AG10803 (cell line): ENCODE measurements at places on chromosomes 6 and 20.
A peak's percentile ranks its signal among the peaks of the same experiment; 100 is the strongest.

GRCh38 chr6:161076181-161076677 is 84.7 kb downstream of the MAP3K4 start:
- no peak for DNase-seq

DNA sequence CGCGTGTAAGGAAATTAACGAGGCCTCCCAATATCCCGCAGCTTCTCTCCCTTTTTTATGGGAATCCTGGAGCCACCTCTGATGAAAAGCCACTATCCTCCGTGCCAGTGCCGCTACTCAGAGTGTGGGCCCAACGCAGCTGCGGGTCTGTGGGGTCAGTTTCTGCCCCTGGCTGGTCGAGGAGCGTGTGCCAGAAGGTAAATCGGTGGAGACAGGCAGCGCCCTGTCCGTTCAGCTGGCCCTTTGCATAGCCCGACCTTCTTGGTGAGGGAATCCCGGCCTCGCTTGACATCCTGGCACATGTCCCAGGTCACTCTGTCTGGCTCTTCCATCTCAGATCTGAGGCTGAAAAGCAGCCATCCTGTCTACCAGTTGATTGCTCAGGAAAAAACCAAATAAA is 4.6 kb downstream of the THBS2 start:
- DNase-seq, result no peak

DNA sequence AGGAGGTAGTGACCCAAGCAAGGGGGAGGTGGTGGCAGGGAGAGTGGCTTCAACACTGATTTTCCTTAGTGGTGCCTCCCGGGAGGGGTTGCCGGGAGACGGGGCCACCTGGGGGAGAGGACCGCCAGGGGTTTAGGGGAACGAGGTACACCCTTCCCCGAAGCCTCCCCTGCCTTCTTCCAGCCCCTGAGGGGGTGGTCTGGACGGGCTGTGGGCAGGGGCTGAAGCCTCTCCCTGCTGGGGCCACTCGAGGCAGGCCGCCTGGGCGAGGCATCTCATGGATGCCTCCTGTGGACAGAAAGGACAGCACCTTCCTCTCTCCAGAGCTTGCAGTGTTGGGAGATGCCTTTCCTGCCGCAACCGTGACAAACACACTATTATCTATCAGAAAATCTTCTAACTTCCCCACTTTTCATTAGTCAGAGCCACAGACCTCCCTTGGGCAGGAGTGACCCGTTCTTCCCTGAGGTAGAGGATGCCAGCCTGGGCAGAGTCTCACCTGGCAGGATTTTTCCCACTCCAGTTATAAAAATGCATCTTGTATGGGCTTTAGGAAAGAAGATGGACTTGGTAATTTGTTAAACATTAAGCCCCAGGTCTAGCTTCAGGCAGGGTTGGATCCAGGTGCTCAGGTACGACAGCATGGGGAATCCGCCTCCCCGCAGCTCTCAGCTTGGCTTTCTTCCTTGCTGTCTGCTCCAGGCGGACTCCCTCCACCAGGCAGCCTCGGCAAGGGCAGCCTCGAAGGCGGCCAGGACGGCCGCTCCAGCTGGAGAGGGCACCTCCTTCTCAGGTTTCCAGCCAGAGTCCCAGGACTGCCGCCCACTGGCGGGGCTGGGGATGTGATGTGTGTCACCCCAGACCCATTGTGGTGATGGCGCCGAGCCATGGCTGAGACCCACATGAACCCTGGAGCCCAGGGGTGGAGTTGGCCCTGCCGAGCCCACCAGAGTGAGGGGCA is 11.0 kb downstream of the HRH3 start:
- DNase-seq, result no peak

DNA sequence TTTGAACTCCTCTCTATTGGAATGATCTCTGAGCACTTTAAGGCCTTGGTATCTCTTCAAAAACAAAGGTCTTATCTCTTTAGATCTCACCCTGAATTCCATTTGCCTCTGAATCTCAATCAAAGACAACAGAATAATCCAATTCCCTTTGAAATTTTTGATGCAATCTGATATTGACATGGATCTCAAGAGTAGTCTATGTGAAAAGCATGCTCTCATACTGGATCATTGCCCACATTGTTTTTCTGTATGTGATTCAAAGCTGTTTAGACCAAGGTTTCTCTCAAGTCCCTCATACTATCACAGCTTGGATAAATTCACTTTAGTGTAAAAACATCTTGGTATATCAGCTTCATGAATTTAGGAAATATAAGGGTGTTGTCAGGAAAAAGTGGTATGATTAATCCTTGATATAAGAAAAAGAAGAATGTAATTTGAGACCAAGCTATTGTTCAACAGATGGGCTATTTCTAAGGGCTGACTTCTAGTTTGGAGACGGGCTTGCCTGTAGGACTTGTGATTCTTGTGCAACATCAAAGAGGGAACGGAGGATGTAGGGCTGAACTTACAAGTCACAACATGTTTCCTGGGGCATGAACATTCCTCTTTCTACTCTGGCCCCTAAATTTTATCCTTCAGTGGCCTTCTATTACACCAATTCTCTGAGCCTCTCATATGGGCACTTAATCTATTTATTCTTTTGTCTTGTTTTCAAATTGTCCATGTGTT is 77.9 kb upstream of the CITED2 start:
- peak; percentile 62 for DNase-seq

- peak; percentile 83 for DNase-seq
Measured at GRCh38 chr6:36444470-36444869, 1.7 kb downstream of the KCTD20 start.
